ENCODE measurements at places on chromosomes 11 and 22.

DNA sequence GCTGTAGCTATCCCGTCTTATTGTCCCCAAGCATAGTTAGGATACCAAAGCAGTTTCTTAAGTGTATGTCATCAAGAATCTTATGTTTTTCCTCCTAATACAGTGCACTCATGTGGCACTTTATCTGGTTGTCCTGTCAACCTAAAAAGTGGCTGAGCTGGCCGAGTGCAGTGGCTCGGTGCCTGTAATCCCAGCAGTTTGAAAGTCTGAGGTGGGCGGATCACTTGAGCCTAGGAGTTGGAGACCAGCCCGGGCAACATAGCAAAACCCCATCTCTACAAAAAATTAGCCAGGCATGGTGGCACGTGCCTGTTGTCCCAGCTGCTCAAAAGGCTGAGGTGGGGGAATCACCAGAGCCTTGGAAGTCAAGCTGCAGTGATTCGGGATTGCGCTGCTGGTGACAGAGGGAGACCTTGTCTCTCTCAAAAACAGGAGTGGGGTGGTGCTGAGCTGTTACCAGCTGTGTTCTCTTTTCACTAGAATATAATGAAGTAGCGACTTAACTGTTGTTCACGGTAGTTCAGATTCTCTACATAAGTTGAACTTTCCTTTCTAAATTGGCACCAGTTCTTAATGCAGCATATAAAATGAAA lies 48.1 kb downstream of the EP300 start:
- DNase-seq = no peak

GRCh38 chr11:36750349-36750748 lies 152.3 kb upstream of the RAG2 start:
- no peak for DNase-seq

DNA sequence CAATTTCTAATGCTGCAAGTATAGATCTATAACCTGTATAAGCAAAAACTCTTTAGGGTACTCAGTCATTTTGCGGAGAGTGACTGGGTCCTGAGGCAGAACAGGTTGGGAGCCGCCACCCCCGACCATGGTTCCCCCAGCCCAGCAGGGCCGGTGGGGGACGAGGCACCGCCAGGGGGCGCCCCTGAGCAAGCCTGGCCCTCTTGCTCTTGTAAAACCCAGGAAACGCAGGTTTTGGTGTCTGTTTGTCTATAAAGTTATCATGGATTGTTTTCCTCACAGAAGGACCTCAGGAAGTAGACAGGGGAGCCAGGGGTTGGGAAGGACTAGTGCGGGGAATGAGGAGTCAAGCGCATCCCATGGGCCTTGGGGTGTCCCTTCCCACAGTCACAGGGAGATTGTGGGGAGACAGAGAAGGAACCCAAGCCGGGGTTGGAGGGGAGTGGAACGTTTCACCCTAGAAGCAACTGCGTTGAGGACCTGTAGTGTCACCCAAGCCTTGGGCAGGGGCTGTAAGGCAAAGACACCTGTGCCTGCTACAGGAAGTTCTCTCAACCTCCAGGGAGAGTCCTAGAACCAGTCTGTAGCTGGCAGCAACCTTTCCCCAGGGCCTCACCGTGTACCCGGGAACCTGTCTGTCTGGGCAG lies 26.4 kb downstream of the KCTD17 start:
- DNase-seq = peak; percentile 84

DNA sequence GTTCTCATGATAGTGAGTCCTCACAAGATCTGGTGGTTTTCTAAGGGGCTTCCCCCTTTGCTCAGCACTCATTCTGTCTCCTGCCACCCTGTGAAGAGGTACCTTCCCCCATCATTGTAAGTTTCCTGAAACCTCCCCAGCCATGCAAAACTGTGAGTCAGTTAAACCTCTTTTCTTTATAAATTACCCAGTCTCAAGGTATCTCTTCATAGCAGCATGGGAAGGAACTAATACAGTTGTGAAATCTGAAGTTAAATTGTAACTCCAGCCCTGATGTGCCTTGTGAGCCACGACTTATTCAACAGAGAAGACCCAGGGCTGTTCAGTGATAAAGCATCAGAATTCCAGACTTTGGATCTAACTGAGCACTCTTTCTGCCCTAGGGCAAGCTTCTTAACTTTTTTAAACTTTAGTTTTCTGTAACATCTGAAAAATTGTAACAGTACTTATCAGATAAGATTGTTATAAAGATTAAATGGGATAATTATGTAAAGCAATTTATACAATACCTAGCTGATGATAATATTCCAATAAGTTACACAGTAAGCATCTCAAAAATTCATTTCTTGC lies 220.0 kb downstream of the TRPC6 start:
- DNase-seq = no peak

DNA sequence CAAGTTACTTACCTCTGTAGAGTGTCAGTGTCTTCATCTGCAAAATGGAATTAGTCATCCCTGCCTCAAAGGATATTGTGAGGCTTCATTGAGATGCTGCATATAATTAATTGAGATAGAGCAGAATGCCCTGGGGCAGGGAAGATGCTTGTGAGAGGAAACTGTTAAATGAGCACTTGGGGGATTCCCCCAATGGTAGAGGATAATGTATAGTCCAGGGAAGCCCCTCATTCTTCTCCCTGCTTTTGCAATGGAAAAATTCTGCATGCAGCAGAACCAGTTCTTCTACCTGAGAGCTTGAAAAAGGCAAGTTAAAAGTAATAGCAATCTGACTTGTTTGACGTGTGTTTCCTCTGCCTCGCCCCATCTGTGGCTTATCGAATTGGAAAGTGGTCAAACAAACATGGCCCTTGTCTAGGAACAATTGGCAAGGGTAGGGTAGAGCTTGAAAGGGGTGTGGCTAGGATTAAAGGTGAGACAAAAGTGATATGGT lies 90.9 kb downstream of the NAV2 start:
- DNase-seq = no peak

DNA sequence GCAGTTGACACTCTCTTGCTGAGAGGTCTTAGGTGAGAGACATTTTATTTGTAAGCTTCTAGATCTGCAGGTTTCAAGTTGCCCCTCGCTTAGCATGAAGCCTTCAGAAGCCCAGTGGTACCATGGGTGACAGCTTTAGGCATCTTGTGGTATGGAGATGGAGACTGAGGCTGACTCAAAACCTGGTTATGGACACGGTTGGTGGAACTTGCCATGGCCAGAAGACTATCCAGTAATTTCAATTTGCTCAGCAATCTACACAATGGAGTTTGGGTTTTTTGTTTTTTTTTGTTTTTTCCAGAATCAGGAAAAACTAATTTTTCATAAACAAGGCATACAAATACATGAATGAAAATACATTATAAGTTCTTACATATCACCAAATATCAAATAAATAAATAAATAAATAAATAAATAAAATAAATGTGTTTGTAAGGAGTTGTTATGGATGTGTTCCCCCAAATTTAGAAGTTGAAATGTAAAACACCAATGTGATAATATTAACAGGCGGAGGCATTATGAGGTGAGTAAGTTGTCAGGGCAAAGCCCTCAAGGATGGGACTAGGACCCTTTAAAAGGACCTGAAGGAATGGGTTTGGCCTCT lies 22.6 kb downstream of the ETS1 start:
- no peak for DNase-seq

DNA sequence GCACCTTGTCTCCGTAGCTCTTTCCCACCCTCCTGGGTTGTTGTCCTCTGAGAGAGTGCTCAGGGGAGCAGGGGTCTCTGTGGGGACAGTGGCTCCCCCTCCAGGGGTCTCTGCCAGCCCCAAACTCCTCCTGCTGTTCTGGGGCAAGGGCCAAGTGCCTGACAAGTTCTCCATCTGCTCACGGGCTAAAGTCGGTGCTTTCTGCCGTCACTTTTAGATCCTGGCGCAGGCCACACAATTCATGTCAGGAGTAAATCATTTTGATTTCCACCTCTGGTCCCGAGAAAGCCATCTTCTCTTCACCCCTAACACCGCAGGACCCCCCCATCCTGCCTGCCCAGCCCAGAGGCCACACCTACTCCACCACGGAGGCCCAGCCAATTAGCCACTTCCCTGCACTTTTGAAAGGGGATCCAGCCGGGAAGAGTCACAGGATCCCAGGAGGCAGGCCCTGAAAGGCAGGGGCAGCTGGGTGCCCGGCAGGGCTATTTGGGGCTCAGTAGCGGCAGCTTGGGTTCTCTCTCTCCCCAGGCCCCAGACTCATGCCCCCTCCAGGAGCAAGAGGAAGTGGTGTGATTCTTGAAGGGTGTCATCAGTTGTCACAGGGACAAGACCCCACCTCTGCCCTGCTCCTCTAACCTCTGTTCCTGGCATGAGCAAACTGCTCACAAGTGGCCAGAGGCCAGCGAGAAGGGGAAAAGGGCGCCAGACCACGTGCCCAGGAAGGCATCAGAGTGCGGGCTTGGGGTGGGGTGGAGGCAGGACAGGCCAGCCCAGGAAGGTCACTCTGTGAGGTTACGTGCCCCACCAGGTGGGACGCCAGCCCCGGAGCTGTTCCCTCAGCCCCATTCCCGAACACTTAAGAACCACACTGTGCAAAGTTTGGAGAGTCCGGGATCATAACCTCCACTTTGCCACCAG lies 1.3 kb downstream of the MACROD1 start:
- no peak for DNase-seq

DNA sequence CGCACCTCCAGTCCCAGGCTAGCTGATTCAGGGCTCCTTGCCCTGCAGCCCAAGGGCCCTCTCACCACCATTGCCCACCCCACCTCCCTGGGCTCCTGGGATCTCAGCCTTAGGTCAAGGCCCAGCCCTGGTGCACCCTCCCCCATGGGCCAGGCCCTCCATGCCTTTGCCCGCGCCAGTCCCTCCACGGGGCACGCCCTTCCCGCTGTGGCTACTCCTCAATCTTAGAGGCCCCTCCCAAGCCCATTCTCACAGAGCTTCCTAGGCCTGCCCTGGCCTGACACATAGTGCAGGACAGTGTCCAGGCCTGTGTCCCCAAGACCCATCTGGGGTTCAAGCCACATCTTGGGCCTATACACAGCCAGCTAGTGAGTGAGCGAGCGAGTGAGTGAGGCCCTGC lies 6.9 kb downstream of the GP1BB start:
- DNase-seq = no peak

DNA sequence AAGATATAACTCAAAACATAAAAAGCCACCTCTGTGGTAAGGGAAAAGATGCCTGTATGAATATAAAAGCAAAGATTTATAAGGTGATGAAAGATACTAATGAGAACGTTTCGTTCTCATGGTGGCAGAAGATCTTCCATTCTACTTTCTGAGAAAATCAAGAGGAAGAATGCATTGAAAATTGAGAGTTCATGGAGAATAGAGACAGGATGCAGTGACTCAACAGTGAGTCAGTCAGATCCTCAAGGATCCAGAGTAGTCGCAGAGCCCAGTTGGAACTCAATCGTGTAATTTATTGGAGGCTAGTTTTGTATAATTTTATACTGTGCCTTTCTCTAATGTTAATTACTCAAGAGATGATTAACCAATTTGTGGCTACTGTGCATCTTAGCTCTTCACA lies 73.3 kb downstream of the ENTHD1 start:
- no peak for DNase-seq

GRCh38 chr11:37504060-37504611 lies 906.1 kb upstream of the RAG2 start:
- no peak for DNase-seq

DNA sequence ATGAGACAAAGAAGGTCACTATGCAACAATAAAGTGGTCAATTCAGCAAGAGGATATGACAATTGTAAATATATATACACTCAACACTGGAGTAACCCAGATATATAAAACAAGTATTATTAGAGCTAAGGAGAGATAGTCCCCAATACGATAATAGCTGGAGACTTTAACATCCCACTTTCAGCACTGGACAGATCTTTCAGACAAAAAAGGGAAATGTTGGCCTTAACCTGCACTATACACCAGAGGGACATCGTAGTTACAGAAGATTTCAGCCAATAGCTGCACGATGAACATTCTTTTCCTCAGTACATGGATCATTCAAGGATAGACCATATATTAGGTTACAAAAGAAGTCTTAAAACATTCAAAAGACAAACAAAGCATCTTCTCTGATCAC lies 29.9 kb downstream of the PIWIL3 start:
- no peak for DNase-seq

GRCh38 chr11:18151581-18151980 lies 19.2 kb downstream of the MRGPRX3 start:
- no peak for DNase-seq

- DNase-seq = no peak
These were observed 206.3 kb downstream of the SNX19 start for GRCh38 chr11:130710021-130710420.

DNA sequence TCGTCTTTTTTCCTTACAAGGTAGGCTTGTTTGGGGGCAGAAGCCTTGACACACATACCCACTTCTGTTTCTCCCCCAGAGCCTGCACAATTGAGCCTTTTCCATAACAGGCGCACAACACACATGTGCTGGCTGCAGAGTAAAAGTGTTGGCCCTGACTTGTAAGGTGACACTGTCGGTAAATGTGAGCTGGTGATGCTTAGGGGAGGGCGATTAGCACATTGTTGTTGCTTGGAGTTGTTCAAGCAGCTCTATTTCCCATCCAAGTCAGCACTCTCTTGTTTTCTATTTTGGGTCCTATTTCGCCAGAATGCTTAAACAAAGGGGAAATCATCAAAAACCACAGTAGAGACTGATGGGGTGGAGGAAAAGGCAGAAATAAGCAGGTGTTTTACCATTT lies 51.9 kb upstream of the PTPRJ start:
- DNase-seq = no peak

DNA sequence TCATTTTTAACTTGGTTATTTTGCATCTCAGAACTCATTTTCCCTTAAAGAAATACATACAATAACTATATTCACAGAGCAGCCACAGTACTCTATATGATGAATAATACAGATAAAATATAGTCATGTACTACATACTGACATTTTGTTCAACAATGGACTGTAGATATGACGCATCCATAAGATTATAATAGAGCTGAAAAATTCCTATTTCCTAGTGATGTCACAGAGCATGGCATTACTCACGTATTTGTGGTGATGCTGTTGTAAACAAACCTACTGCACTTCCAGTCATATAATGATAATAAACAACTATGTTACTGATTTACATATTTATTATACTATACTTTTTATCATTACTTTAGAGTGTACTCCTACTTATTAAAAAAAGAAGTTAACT lies 38.7 kb downstream of the NARS2 start:
- no peak for DNase-seq

DNA sequence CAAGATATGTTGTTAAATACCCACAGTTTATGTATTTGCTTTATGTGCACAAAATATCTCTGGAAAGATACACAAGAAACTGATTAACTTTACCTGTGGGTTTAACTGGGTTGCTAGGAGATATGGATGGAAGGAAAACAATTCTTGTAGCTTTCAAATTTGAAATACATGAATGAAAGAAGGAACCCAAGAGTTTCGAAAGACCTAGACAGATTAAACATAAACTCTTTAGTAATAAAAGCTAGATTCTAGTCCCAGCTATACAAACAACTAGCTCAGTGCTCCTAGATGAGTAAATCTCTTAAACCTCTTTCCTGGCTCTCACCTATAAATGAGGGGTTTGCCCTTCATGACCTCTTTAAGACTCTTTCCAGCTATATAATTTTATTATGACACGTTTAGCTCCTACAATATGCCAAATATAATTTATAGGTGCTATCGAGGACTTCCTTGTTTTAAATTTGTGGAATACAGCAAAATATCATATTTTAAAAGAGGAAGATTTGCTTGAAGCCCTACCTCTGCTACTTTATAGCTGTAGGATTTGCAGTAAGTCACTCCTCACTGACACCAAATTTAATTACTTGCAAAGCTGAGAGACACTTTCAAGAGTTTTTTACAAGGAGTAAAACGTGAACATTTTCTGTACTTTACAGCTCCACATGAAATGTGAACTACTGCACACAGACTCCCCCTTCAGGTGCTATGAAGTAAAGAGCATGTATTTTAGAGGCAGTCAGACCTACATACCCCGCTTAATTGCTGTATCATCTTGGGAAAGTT lies 50.7 kb downstream of the RRAS2 start:
- no peak for DNase-seq

GRCh38 chr22:30230787-30231461 lies 15.6 kb downstream of the LIF start:
- no peak for DNase-seq

Data from activated naive CD4-positive, alpha-beta T cell (primary cell).